ENCODE measurements at places on chromosomes 7 and 10. TPM values are rescaled to one million over a fixed set of nuclear protein-coding genes. Genes with fewer than 3 reads are reported as not detected.
A peak's percentile ranks its signal among the peaks of the same experiment; 100 is the strongest.

DNA sequence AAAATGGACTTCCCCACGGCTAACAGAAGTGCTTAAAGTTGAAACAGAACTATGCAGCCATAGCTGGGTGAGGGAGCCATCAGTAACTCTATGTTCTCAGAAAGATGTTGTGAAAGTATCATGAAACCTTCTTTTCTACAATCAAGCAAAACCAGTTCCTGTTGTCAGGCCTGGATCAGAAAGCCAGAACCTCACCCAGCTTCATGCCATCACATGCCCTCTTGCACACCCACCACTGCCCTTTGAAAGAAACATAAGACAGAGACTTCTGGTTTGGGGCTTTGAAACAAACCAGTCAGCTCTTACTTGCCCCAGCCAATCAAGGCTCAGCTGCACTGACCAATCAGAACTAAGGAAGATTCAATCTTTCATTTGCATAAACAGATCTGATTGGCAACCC lies 230.8 kb upstream of the FERD3L start:
- no peak for DNase-seq

- no peak for DNase-seq
These were observed 4.4 kb upstream of the SEPHS1 start for GRCh38 chr10:13352519-13352918.

DNA sequence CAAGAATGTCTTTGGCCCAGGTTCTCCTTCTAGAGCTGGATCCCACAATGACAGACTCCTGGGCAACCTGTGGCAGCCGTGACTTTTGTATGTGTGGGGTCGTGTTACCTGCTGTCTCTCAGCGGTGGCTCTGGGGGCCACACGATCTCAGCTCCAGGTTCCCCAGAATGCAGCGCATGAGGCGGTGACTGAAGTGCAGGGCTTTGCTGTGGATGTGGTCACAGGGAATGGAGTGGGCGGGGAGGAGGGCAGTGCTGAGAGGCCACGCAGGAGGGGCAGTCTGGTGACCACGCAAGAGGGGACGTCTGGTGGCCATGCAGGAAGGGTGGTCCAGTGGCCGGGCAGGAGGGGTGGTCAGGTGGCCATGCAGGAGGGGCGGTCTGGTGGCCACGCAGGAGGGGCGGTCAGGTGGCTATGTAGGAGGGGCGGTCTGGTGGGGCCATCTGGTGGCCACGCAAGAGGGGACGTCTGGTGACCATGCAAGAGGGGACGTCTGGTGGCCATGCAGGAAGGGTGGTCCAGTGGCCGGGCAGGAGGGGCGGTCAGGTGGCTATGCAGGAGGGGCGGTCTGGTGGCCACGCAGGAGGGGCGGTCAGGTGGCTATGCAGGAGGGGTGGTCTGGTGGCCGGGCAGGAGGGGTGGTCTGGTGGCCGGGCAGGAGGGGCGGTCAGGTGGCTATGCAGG lies 112.7 kb downstream of the ACTR3B start:
- no peak for DNase-seq

DNA sequence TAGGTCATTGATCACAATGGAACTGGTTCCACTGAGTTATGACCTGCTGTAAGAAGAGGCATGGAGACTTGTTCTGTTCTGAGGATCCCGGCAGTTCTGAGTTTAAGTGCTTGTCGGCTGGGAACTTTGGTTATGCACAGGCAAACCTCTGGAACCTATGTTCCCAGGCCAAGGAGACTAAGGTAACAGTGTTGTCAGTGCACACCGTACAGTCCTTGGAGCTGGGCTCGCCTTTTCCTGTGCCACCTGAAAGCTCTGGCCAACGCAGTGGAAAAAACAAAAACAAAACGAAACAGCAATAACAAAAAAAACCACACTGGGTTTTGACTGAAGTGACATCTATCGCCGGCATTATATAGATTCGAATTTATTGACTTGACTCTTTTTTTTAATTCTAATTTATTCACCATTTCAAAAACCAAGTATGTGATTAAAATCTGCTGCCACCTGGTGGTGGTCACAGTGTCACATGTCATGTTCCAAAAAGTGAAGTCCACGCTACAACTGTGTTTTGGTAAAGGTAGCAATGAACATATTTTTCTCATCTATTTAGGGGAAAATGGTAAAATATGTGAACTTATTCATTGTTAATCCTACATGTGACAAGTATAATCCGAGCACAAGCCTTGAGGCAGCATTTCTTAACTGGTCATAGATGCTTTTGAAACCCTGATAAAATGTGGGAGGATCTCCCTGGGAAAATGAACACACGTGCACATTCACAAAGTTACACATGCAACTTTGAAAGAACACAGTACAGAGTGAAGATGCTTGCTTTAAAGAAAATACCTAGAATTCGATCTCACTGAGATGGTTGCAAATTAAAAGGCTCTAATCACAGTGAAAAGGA lies 113.8 kb upstream of the PPP2R2D start:
- DNase-seq: peak; percentile 29

GRCh38 chr7:158324397-158325360 lies 262.9 kb downstream of the PTPRN2 start:
- no peak for DNase-seq

CLRN3 gene
- total RNA-seq: not detected

DNA sequence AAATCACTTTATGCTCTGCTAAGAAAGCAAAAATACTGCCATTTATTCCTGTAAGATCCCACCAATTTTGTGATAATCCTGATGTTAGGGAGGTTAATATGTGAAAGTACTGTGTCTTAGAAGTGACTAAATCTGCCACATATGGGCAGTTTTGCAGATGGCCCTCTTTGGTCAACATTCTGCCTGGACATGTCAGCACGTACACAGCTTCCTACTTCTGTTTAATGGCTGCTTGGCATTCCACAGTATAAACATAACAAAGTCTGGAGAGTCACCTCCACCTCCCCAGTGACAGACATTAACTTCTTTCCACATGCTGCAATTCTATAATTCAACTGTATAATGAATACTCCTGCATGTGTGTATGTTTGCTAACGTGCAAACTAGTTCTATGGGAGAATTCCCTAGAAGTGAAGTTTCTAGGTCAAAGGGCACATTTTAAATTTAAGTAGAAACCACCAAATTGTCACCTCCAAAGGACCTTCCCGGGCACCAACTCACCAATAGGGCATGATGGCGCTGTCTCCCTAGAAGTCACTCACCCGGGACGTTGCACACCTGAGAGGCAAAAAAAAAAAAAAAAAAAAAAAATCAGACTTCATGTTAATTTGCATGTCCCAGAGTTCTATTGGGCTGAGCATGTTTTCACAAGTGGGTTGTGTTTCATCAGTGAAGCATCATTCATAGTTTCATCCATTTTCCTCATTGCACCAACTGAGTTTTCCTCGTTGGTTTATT lies 38.9 kb downstream of the MKI67 start:
- no peak for DNase-seq

LRRC18 gene
- not detected for total RNA-seq

DHX32 gene
- total RNA-seq: 68.1 TPM

ZPBP gene
- not detected for total RNA-seq

- peak; percentile 71 for DNase-seq
These were observed 113.7 kb downstream of the BRAF start for GRCh38 chr7:140810830-140811556.

- no peak for DNase-seq
These were observed 70.5 kb upstream of the DIP2C start for GRCh38 chr10:759898-760477.

DNA sequence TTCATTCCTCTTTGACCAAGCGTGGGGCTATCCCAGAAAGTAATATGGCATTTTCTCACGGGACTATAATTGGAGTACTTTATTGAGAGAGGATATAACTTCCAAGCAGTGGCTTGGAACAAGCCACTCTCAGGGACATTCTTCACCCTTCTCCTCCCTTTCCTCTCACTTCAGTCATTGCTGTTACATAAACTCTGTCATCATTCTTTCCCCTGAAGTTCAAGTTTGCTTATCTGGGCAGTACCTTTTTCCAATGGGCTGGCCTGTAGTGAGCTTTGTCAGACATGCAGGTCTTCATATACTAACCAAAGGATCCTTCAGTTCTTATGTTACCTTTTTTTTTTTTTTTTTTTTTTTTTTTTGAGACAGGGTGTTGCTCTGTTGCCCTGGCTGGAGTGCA lies 58.7 kb upstream of the KMT2E start:
- DNase-seq: peak; percentile 63

CLDN15 gene
- 0.69 TPM for total RNA-seq

GRCh38 chr10:120048391-120048790 lies 155.9 kb downstream of the SEC23IP start:
- DNase-seq: no peak

DNA sequence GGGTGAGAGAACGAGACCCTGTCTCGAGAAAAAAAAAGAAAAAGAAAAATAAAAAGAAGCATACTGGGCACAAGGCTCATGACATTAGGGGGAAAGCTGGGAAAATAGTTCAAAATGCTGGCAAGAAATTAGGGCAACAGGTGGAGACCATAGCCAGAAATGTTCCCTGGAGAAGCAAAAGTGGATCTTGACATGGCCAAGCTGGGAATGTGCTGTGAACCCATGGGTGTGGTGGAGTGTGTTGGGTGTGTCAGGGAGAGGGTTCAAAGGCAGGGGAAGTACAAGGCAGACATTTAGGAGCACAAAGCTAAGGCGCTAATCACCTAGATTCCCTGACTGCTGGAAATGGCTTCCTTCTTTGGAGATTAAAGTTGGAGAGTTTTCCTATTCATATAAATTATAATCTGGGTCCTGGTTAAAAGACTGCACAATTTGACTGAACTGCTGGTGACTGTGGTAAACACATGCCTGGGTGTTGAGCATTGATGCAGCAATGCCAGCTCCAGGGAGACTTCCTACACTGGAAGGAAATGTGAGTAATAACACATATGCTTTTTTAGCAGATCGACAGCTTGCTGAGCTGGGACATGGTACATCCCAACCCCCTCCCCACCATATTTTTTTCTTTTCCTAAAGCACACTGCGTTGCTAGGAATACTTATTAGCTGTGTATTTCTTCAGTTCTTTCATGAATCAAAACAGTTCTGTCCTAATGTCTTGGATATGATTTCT lies 70.1 kb upstream of the ARHGAP21 start:
- no peak for DNase-seq

All from renal cortical epithelial cell (primary cell).